ENCODE measurements at places on chromosomes 6 and 20. TPM values are rescaled to one million over a fixed set of nuclear protein-coding genes. Genes with fewer than 3 reads are reported as not detected.

DNA sequence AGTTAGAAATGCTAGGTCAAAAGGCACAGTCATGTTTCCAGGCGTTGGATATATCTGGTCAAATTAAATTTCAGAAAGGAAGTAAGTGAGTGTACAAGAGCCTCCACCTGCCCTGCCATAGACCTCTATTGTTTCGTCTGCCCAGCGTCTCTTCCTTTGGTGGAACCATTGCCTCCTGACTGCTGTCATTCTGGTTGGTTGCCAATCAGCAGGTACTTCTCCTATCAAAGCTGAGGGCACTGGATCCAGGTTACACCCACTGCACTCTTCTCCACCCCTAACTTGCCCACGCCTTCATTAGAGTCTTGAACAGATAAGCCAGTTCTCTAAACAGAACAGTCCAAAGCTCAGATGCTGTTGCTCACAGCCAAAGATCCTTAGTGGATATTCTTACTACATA is 2.6 kb upstream of the WFDC5 start:
- DNase-seq = no peak

DNA sequence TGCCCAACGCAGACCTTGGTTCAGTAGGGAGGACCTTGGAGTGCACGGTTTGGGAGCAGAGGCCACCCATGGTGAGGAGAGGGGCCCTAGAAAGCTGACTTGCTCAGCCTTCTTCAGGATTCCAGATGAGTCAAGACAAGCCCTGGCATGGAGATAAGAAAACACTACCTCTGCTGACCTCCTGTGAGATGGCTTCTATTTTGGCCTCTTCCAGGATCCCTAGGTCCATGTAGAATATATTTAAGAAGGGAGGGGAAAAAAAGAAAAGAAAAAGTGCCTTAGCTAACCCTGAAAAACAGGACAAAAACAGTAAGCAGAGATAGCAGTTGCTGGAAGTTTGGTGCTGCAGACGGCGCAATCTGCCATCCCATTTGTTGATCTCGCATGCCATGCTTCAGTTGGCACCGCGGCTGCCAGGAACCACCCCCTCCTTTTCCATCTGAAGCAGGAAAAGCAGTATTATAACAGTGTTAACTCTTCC is 100.0 kb downstream of the ARMC2 start:
- peak; percentile 33 for DNase-seq

GRCh38 chr6:10576226-10576625 is 55.1 kb downstream of the GCNT2 start:
- DNase-seq = no peak

DNA sequence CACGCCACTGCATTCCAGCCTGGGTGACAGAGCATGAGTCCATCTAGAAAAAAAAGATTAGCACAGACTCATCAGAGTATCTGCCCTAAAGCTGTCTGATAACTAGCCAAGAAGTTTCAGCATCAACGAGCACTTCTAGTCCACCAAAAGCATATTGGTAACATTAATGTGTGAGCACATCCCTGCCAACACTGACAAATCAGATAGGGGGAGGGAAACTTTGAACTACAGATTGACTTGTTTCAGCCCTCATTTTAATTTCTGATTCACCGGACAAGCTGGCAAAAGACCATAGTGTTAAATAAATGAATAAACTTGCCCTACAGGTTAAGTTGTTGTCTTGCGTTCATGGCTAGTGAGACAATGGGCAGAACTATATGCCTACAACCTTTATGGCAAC is 7.7 kb upstream of the SEC63 start:
- no peak for DNase-seq

DNA sequence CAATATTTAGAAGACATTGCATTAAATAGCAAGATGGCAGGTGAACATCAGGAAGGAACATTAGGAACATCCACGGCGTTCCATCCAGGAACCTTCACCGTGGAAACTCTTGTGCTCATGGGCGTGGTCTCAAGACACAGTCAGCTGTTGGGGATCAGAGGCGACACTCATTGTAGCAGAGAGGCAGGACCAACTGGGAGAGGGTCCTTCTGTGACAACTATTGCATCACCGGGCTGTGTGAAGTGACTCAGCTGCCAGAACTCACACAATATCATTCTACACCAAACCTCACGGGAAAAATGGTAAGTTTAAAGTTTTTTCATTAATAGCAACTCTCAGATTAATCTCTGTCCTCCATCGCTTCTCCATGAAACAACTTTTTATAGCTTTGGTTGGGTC is 334.8 kb upstream of the SULF2 start:
- no peak for DNase-seq

GRCh38 chr6:111818539-111819226 is 54.6 kb downstream of the FYN start:
- no peak for DNase-seq

DNA sequence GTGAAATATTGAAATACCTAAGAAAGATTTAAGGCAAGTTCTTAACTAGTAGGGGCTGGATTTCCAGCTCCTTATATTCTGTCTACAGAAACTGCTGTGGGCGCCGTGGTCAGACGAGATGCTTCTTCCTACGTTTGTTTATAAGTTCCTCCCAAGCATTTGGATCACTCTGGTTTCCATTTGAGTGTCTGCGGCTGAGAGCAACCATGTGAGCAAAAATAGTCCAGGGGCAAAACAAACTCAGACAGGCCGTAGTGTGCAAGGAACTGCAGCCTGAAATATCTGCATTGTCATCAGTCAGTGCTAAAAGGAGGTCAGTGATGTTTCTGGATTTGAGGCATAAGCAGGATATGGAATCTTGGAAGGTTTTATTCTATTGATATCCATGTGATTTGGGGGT is 485.9 kb upstream of the JAG1 start:
- DNase-seq = peak; percentile 40

DNA sequence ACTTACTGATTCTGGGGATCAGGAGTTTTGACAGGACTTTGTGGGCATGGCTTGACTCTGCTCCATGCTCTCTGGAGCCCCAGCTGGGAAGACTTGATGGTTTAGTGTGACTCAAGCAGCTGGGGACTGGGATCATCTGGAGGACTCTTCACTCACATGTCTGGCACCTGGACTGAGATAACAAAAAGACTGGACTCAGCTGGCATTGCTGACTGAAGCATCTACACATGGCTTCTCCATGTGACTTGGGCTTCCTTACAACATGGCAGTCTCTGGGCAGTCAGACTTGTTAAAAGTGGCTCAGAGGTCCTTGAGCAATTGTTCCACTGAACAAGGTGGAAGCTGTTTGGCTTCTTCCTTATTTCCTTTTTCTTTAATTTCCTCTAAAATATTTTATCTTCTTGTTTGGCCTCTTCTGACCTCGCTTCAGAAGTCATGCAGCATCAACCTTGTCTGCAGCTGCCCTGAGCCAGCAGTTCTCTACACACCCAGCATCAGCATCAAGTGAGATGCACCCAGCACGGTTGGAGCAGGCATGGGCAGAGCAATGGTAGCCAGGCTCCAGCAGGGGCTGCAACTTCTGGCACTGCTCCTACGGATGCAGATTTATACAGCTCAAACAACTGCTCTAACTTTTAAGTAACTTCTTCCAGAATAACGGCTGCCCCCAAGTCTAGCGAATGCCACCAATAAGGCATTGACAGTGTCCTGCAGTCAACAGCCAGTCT is 5.6 kb upstream of the HM13 start:
- DNase-seq = no peak

- peak; percentile 46 for DNase-seq
These were observed 586 bp upstream of the HMGA1 start for GRCh38 chr6:34236131-34236442.

RAET1G gene
- not detected for total RNA-seq

CENPW gene
- 4.8 TPM for total RNA-seq

RAE1 gene
- 41.4 TPM for total RNA-seq

RGS17 gene
- 3.3 TPM for total RNA-seq

C20orf96 gene
- total RNA-seq = 3.2 TPM
